ENCODE measurements at places on chromosomes 4 and X. TPM values are rescaled to one million over a fixed set of nuclear protein-coding genes. Genes with fewer than 3 reads are reported as not detected.

The CSN1S1 gene
- not detected for total RNA-seq

The TEX13B gene
- not detected for total RNA-seq

The GALNTL6 gene
- not detected for total RNA-seq

The MSX1 gene
- total RNA-seq: 14.4 TPM

The IGSF1 gene
- not detected for total RNA-seq

The CAPN6 gene
- total RNA-seq: not detected

The TMPRSS11A gene
- not detected for total RNA-seq

Data from smooth muscle cell of trachea (primary cell).